Suppressor macrophage (primary cell): ENCODE measurements at places on chromosomes 1 and 21.
A peak's percentile ranks its signal among the peaks of the same experiment; 100 is the strongest.

- DNase-seq, result no peak
These were observed 783.2 kb upstream of the NEGR1 start for GRCh38 chr1:73065339-73066041.

DNA sequence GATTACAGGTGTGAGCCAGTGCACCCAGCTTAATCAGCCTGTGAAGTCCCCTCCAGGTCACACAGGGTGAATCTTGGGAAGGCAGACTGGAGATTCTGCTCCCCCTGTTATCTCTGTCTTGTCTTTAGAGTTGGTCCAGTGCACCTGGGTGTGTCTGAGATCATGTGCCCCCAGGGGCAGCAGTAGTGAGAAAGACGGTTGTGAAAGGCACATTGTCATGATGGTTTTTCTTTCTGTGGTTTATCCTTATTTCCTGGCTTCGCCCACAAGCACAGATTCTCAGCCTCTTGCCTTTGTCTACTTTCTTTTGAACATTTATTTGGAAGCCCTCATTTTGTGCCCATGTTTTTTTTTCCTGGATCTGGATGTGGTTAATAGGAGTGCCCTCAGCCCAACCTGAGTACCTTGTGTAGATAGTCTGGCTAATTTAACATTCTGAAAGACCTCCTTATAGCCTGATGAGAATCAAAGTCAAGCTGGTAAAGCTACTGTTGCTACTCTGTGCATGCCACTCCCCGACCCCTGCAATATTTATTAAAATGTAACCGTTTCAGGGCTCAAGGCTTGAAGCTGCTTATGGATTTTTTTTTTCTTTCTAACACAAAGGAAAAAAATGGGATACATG, 23.7 kb downstream of the UCK2 start:
- DNase-seq, result peak; percentile 43

DNA sequence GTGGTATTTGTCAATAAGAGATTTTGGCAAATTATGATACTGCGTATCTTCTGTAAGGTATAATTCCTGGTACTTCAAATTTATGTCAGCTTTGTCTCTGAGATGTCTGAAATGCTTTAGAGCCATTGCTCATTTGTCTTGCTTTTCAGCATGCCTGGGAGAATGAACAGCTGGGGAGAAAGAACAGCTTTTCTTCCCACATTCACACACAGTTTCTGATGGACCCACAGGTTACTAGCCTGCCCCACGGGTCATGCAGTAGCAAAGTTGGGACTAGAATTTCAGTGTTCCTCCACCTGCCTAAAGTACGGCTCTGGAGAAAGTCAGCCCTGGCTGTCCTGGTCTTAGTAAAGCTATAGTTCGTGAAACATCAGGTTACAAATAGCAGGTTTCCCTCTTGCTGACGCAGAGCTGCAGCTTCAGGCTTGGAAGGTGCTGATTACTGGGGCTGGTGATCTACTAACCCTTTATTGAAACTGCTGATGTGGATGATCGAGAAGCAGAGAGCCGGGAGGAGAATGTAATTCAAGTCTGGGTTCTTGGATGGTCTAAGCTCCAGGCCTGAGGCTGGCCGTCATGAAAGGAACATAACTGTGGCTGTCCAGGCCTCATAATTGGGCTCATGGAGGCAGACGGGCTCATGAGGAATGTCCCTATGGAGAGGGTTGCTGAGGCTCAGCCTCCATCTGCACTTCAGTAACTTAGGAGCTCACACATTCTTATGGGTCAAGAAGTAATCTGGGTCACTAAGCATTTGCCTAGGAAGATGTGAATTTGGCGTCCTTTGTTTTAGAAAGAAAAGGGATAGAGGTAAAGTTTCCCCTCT, 12.4 kb downstream of the GALNT2 start:
- no peak for DNase-seq

- no peak for DNase-seq
These were observed 1071.9 kb upstream of the TMPRSS15 start for GRCh38 chr21:19475525-19475924.

GRCh38 chr21:32843561-32843960, 72.0 kb upstream of the PAXBP1 start:
- DNase-seq, result no peak

- DNase-seq, result no peak
These were observed 355.3 kb upstream of the NEGR1 start for GRCh38 chr1:72637593-72637992.

DNA sequence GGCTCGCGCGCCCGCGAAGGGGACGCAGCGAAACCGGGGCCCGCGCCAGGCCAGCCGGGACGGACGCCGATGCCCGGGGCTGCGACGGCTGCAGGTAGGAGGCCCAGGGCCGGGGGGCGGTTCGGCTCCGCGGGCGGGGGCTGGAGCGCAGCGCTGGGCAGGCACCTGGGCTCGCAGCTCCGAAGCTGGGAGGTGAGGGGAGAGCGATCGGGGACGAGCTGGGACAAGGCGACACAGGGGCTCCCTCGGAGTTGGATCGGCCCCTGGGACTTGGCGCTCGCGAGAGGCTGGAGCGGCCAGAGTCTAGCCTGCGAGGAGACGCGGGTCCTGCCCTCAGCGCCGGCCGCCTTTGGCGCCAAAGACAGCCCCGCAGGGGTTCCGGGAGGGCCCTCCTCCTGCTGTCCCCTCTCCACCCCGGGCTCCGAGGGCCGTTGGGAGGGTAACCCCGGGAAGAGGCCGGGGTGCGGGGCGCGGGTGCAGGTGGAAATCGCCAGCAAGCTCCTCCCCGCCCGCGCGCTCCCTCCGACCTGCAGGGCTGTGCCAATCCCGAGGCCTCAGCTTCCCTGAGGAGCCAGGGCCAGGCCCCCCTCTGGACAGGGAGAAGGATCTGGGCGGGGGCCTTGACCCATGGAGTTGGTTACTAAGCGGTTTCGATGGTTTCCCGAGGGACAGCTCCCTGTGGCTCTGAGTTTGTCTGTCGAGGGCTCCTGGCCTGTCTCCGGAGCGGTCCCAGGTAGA, 401 bp downstream of the TP73 start:
- no peak for DNase-seq

GRCh38 chr1:38508232-38508631, 351.3 kb downstream of the RRAGC start:
- no peak for DNase-seq

DNA sequence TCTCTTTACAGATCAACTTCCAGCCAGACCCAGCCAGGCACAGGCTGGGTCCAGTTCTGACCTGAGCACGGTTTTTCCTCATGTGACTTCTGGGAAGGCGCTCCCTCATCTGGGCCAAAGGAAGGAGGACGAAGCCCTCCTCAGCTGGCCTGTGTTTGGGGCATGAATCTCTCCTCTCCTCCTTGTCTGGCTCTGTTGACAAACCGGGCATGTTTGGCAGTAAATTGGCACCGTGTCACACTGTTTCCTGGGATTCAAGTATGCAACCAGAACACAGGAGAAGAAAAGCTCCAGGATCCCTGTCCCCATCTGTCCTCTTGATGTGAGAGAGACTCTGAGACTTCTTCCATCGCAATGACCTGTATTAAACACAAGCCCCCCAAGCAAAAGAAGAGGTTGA, 18.3 kb downstream of the NECAP2 start:
- DNase-seq, result no peak

DNA sequence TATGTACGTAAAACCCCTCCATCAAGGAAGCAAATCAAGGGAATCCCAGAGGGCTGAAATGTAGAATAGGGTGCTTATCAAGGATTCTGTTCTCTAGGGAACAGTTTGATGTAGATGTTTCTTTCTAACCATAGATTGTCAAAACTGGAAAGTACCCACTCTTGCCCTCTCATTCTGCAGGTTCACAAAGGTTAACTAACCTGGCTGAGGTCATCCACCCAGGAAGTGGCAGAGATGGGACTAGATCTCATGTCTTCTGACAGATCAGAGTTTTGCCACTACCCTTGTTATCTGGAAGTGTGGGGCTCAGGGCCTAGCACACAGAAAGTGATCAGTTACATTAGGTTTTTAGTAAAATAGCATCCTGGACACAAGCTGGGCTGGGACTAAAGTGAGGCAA, 47.4 kb downstream of the GFI1 start:
- DNase-seq, result no peak

- no peak for DNase-seq
These were observed 74.1 kb downstream of the VPS26C start for GRCh38 chr21:37193006-37193405.

DNA sequence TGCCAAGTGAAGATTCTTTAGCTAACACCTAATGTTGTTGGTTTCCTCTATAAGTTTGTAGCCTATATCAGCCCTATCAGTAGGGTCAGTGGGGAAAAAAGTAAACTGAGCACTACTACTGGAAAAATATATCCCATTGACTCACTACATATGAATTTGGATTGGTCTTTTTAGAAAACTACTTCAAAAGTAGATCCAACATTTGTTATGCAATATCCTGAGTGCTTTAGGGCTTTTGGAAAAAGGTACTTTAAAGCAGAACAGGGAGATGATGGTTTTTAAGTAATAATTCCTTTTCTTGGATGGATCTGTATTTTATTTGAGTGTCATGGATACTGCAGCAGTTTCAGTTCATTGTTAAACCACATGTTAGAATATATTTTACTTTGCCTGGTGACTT, 7.1 kb downstream of the C1orf21 start:
- no peak for DNase-seq

DNA sequence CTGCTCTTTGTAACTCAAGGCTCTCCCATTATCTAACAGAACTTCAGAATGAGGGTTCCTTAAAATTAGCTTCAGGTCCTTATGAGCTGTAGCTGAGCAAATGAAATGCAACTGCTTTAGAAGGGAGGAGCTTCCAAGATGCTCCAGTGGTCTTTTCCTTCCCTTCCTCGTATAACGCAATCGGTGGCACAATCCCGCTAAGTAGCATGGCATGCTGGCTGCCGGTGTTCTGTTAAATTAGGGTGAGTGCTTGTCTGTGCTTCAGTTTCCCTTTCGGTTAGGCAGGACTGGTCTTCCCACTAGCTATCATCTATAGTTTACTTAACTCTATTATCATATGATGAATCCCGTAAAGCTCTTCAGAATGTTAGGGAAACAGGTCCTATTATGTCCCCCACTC, 917 bp downstream of the KIAA0040 start:
- peak; percentile 39 for DNase-seq

DNA sequence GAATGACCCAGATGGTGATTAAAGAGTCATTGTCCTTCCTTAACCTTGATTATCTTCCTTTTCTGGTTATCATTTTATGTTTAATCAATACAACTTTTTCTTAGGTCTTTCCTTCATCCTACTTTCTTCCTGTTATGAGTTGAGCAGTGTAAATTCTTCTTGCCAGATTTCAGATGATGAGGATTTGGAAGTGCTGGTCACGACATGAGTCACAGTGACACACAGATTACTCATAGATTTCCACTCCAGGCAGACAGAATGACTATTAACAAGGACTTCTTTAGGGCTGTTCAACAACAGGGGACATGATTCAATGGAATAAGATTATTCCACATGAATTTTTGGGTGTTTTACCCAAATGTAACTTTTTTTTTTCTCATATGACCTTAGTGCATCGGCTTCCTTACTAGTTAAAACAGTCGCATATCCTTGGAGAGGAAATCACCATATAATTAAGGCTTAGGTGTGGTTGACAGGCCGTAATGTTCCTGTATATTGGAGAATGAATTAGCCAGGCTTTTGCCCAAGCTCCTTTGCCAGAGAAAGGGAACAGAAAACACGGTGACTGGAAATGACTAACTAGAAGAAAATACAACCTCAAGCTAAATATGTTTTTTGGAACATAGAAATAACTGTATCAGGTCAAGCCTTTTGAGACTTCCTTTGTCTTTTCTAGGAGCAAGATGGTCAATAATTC, 44.2 kb downstream of the PRRX1 start:
- DNase-seq, result no peak

GRCh38 chr1:8374812-8375211, 56.9 kb downstream of the SLC45A1 start:
- DNase-seq, result no peak

DNA sequence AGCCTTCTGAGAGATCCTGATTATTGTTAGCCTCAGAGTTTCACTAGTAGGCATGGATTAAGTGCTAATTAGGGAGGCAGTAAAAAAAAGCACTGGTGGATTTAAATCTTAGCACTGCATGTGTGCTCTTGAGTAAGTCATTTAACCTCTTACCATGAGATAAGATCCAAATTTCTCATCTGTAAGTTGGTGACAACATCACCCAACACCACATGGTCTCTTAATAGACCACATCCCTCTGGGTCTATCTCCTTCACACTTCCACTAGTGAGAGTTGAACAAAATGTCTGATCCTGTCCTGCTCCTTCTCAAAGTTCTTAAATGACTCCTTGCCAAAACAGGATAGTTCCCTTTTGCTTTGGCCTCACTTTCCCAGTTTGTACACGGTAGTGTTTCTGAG, 29.5 kb upstream of the DMRTA2 start:
- no peak for DNase-seq

- peak; percentile 97 for DNase-seq
These were observed 3.4 kb upstream of the PLEKHM2 start for GRCh38 chr1:15680561-15681348.

GRCh38 chr1:216750031-216750627, 26.9 kb upstream of the ESRRG start:
- peak; percentile 10 for DNase-seq

- peak; percentile 52 for DNase-seq
These were observed 242.3 kb downstream of the TOMM20 start for GRCh38 chr1:234886081-234886984.

GRCh38 chr1:248589334-248589733, 8.2 kb downstream of the OR2T10 start:
- no peak for DNase-seq

- DNase-seq, result peak; percentile 32
These were observed 51.9 kb downstream of the AGPAT3 start for GRCh38 chr21:43916691-43917514.

- peak; percentile 88 for DNase-seq
These were observed 5.2 kb downstream of the IFI6 start for GRCh38 chr1:27666791-27667254.

DNA sequence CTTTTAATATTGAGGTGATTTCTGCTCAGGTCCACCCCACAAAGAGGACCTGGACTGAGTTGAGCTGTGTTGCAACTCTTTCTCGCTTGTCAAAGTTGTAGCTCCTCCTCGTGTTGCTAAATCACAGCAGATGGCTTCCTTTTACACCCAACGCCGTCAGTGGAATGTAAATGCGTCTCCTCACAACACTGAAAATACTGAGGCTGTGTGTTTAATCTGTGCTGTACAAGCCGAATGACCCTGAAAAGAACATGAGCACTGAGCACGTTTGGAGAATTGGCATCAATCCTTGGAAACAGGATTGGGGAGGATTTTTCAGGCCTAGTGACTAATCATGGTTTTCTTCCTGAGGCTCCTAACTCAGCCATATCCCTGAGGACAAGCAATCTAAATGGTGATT, 196.0 kb downstream of the CRB1 start:
- DNase-seq, result peak; percentile 46

GRCh38 chr1:45331436-45332345, 5.0 kb downstream of the HPDL start:
- no peak for DNase-seq

- no peak for DNase-seq
These were observed 4.6 kb downstream of the BECN2 start for GRCh38 chr1:241962153-241962552.

- no peak for DNase-seq
These were observed 78.5 kb upstream of the ADAMTS5 start for GRCh38 chr21:27045281-27045985.

DNA sequence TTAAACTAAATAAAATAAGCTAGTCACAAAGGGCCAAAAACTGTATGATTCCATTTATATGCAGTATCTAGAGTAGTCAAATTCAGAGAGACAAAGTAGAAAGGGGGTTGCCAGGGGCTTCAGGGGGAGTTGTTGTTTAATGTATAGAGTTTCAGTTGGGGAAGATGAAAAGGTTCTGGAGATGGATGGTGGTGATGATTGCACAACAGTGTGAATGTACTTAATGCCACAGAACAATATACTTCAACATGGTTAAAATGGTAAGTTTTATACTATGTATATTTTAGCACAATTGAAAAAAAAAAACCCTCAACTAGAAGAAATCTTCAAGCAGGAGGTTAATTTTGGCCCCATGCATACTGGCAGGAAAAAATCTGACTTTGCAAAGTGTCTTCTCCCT, 24.3 kb downstream of the VAV3 start:
- DNase-seq, result no peak
